RWPE2 (cell line): ENCODE measurements at places on chromosomes 1 and 21.

- no peak for DNase-seq
These were observed 101.4 kb downstream of the PLPPR5 start for GRCh38 chr1:98903261-98903660.

- DNase-seq = no peak
These were observed 113.4 kb downstream of the HUNK start for GRCh38 chr21:31986035-31986856.

- no peak for DNase-seq
These were observed 11.5 kb upstream of the C1orf198 start for GRCh38 chr1:230879778-230880177.

DNA sequence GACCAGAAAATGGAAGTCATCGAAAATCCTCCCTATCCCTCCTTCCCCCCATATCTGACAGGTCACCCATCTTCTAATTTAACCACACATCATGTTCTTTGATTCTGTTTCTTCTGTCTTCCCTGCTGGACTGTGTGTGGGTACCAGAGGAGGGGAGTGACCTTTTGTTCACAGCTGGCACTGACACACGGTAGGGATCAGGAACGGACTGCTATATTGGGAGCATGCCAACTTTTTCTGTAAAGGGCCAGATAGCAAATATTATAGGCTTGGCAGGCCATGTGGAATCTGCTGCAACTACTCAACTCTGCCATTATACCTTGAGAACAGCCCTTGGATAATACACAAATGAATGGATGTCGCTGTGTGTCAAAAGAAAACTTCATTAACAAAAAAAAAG, 7.5 kb upstream of the TOMM20 start:
- DNase-seq = no peak

GRCh38 chr1:241590719-241591118, 49.5 kb downstream of the CHML start:
- no peak for DNase-seq

DNA sequence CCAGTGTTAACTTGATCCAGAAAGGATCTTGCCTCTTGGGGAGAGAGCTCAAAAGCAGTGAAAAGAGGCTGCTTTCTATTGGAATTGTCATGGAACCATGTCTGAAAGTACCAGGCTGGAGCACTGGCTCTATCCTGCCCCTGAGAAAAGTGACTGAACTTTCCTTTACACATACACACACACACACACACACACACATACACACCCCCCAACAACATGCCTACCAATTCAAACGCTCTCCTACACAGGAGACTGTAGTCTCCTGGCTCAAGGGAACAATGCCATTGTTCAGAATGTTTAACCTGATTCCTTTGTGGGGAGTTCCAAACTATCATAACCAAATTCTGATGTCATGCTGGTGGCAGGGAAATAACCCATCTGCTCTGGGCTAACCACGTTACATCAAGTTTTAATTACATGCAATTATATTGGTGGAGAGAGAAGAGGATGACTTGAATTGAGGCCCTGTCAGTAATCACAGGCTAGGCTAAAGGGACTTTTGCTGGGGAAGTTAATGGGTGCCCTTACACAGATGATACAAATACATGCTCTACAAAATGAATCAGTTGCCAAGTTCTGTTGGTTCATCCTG, 52.3 kb upstream of the DUSP10 start:
- DNase-seq = no peak

DNA sequence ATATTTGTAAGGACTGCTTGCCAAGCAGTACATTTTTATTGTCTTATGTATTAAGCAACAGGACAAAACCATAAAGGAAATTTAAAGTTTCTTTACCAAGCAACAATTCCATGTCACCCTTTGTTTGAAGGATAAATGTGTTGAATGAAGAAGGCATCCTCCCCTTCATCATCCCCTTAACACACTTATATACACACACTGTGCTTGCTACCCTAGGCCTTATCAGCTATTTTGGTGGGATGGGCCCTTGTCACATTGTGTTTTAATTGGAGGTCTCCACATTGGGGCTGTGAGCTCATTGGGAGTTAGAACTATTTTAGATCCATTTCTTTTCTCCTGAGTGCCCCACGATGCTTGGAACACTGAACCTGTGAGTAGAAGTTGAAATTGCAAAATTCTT, 1.9 kb downstream of the VANGL1 start:
- DNase-seq = no peak

DNA sequence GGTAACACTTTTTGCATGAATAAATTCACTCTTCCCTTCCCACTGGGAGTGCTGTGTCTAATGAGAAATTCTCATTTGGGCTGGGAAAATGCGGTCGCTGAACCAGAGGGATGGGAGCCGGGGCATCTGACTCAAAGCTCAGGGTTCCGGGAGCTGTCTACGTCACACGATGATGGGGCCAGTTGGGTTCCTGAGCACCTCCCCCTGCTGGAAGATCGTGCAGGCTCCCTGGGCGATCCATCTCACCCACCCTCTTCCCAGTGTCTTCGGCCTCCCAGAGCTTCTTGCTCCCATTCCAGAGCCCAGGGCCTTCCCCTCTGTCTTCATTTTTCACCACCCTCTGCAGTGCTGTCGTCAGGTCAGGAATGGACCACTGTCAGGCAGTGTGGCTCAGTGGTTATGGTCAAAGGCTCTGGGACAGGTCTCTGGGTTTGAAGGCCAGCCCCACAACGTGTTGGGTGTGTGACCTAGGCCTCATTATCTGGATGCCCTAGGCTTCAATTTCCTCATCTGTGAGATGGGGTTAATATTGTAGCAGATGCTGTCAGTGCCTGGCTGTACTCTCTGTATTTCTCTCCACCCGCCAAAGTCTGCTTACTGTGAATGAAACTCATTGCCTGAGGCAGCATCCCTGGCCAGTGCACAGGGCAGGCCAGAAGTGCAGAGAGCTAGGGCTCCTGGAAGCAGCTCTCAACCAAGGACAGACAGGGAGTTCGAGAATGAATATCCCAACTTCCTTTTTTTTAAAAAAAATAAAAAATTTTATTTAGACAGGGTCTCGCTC, 31.8 kb downstream of the IGSF21 start:
- no peak for DNase-seq

DNA sequence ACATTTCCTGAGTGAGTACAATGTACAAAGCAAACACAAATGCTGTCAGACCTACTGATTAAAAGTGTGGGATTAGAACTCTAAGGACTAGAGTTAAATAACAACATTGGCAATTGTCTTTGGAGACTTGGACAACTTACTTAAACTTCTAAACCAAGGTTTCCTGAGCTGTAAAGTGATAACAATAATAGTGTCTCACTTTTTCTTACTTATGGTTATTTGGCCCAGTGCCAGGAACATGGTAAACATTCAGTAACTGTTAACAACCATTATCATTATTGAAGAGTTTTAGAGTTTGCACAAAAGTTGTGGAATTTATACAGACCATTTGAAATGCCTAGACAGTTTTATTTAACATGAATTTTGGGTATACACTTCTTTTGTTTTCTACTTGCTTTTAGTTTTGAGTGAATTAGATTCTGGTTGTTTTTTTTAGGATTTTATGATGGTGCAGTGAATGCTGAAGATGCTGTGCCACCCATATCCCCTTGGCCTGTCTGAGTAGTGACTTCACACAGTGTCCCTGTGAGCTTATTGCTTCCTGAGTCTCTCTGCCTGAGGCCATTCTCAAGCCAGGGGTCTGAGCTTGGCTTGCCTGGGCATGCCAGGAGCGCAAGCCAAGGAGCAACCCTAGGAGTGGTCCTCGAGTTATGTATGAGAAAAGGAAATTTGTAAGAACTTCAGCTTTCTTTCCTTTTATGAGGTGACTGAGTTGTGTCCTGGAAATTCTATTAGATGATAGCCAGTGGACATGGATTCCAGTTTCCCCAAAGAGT, 932.8 kb downstream of the TTLL7 start:
- DNase-seq = no peak

DNA sequence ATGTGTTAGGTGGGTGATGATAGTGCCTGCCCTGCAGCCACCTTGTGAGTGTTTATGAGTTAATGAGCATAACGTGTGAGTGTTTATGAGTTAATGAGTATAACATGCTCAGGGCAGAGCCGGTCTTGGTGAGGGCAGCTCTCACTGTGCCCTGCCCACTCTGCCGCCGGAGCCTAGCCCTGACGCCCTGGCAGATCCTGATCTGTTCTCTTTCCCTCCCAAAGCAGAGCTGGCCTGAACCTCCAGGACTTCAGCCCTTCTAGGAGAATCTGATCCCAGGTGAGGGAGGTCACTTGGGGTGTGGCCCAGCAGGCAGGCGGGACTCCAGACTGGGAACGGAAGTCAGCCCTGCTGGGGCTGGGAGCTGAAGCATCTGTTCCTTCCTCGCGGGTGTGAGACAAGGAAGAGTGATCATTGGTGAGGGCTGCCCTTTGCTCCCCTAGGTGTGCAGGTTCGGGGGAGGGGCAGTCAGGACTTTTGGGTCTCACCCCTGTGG, 5.7 kb downstream of the FBLIM1 start:
- DNase-seq = peak; percentile 85

DNA sequence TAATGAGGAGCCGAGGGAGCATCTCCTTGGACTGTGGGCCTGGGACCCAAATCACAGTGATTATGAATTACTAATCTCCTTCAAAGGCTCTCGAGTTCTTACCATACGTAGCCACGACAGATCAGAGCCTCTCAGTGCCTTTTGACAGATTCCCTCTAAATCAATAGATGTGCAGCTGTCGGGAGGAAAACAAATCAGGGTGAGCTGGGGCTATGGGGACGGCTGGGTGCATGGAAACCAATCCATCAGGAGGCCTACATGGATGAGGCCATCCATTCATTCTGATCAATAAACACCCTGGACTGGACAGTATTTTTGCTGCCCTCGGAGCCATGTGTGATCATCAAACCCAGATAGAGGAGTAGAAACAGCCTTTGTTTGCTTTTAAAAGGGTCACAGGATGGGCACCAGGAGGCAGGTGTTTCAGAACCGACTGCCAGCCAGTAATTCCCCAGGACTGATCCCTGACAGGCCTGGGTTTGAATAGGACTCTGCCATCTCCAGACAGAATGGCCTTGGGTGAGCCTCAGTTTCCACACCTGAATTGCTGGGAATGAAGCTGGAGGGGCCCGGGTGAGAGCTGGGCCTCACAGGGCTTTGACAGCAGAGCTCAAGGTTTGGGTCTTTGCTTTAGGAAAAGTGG, 532.8 kb downstream of the MATN1 start:
- DNase-seq = no peak

GRCh38 chr1:192747943-192748342, 60.9 kb upstream of the RGS2 start:
- DNase-seq = no peak
